ENCODE measurements at places on chromosomes 3 and 15.

GRCh38 chr3:60919296-60919695, 332.0 kb downstream of the FHIT start:
- no peak for DNase-seq

GRCh38 chr15:65641768-65642475, 20.2 kb downstream of the SLC24A1 start:
- DNase-seq, result no peak

DNA sequence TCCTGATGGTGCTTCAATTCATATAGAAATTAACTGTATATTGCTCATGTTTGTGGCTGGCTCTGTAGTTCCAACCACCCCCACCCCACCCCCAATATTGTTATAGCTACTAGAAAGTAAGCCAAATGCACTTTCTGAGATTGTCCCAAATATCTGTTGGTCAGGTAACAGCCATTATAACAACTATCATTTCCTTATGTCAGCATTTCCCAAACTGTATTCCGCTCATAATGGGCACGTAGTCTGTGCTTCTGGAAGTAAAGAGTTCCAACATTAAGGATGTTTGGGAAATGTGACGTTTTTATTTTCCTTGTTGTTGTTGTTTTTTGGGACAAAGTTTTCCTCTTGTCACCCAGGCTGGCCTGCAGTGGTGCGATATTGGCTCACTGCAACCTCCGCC, 12.2 kb upstream of the TBL1XR1 start:
- DNase-seq, result no peak

DNA sequence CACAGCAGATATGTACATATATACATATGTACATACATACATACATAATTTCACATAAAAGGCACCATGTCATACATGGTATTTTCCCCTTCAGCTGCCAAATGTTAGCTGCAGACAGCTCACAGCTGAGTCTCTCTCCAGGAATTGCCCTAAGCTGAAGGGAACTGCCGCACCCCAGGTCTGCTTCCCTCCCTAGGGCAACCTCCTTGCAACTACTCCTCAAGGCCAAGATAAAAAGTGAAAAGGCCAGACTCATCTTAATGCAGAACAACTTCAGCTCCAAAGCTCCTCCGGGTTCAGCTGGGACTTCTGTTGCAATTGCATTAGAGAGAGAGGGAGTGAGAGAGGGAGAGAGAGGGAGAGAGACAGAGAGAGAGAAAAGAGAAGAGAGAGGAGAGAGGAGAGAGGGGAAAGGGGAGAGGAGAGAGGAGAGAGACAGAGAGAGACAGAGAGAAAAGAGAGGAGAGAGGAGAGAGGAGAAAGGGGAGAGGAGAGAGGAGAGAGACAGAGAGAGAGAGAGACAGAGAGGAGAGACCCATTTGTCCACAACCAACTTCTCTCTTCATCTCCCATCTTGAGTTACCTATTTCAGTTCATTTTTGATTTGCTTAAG, 143.4 kb upstream of the HES1 start:
- DNase-seq, result no peak

DNA sequence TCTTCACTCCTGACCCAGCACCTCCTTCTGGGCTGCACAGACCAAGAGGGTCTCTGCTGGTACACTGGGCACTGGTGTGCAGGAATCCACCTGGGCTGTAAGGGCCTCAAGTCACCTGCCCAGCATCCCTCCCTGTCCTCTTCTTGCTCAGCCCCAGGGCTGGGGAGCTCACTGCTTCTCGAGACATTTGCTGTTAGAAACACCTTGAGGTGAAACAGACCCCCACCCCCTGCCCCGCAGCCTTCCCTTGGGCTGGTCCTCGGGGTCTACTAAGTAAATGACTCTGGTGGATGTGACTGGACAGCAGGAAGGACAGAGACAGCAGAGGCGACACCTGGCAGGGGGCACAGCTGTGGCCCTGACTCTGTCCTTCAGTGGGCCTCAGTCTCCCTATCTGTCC, 29.1 kb downstream of the LOXL1 start:
- no peak for DNase-seq

- no peak for DNase-seq
These were observed 21.5 kb upstream of the CPNE9 start for GRCh38 chr3:9682096-9682495.

DNA sequence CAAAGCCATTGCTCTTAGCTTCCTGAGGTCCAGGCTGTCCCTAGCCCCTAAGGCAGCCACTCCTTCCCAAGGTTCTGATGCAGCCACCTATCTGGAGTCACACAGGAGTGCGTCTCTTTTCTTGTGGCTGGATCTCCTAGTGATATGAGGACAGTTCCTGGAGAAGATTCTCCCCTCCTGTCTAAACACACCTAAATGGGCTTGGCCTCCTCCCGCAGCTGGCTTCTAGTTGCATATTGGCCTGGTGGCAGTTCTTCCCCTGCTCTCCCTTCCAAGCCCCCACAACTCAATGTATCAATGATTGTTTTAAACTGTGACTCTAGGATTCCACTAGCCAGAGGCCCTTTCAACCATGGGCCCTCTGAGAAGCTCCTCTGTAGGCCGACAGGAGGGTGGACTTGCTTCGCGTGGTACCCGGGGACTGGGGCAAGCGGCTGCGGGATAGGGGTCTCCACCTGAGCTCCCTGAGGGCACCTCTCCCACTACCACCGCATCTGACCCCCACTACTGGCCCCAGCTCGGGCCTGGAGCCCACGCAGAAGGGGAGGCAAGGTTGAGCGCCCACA, 1.4 kb downstream of the ITGA11 start:
- DNase-seq, result no peak

DNA sequence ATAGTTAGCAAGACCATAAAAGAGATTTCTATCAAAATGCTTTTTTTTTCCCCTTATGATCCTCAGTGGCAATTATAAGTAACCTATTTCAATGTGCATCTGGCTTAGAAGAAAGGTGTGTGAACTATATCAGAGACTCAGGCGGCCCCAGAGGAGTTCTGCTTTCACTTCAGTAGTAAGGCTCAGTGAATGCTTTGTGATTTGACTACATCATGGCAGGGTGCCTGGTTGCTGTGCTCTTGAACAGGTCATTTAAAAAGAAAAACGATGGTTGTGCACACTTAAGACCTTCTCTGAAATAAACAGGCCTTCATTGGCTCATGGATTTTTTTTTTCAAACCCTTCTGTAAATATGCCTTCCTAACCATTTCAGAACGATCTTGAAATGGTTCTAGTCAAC, 400.4 kb upstream of the RARB start:
- no peak for DNase-seq

DNA sequence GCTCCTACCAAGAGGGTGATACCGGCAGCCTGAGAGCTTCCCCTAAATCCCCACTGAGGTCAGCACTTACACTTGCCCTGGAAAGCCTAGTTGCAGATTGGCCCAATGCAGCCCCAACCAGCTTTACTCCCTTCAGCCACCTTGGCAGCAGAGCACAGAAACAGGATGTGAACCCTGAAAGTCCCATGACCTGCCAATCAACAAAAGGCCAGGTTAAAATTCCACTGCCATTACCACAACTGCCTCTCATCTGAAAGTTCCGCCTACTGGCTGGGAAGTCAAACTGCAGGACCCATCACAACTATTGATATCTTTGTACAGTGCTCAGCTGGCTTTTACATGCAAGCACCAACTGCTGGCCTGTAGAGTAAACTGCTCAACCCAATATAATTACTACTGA, 156.2 kb downstream of the ZMAT3 start:
- no peak for DNase-seq

DNA sequence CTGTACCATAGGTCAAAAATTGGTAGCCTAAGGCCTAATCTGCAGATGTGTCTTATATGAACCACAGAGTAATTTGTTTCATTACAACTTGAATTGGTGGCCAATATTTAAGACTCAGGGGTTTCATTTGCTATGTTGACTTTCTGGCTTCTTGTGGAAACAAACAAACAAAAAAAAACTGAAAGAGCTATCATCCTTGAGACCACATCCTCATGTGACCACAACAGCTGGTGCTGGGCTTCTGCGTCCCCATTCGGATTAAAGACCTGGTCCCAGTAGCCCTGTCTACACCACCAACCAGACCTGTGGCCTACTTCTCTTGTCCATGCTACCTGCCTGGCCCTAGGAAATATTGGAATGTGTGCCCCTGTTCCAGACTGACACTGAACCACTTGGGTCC, 61.7 kb downstream of the STRIT1 start:
- no peak for DNase-seq

- DNase-seq, result no peak
These were observed 113.0 kb upstream of the PTPRG start for GRCh38 chr3:61448378-61448777.

DNA sequence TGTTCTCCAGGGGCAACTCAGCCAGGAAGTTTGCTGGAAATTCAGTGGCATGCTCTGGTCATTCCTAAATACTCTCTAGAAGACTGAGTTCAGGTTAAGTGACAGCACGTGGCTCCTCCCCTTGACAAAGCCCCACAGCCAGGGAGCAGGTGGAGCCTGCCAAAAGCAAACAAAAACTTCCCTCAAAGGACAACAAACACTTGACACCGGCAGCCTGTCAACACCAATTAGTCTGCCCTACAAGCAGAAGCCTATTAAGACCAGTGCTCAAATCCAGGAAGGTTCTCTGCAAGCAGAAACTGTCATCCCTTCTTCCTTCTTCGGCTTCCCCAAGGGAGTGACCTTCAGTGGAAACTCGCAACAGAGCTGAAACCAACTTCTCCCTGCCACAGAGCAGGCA, 5.0 kb downstream of the MEX3B start:
- no peak for DNase-seq

GRCh38 chr15:90020936-90021507, 19.9 kb downstream of the ZNF710 start:
- DNase-seq, result no peak

- DNase-seq, result no peak
These were observed 46.8 kb downstream of the ALDH1L1 start for GRCh38 chr3:126133606-126134005.

GRCh38 chr3:55877703-55878102, 390.6 kb upstream of the WNT5A start:
- DNase-seq, result no peak
